Liver (tissue), 10 donors: ENCODE measurements at places on chromosomes 11 and 22. TPM values are rescaled to one million over a fixed set of nuclear protein-coding genes. Genes with fewer than 3 reads are reported as not detected.

MIAT gene
- total RNA-seq: 1.2 TPM

DNA sequence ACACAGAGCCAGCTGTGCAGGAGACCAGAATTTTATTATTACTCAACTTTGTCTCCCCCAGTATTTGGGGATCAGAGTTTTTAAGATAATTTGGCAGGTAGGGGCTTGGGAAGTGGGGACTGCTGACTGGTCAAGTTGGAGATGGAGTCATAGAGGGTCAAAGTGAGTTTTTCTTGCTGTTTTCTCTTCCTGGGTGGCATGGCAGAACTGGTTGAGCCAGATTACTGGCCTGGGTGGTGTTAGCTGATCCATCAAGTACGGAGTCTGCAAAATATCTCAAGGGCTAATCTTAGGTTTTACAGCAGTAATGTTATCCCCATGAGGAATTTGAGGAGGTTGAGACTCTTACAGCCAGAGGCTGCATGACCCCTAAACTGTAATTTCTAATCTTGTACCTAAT, 153.5 kb downstream of the OR4C45 start:
- no peak overlapping the region for H3K4me3 ChIP-seq
- no peaks in the 10 kb centered on the region for H3K27me3 ChIP-seq
- no peak for DNase-seq

BLID gene
- 0.84 TPM for total RNA-seq

DNA sequence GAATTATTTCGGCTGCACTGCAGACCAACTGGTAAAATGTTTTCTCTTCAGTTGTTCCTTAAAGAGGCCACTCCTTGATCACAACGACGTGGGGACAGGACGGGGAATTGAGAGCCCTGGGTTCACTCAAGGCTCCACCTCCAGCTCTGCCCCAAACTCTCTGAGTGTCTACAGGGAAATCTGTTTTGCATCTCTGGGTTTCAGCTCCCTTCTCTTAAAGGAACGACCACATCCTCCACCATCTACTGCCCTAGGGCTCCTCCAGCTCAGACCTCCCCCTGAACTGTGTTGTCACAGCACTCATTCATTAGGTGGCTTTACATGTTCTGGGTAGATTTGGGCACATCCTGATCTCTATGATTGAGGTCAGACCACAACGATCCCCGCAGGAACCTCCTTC, 5.1 kb upstream of the PPFIA1 start:
- no peaks in the 10 kb centered on the region for H3K27me3 ChIP-seq
- H3K27ac ChIP-seq: no peak overlapping the region
- no peak overlapping the region for H3K4me3 ChIP-seq
- H3K4me1 ChIP-seq: peaks cover 11% of the 10 kb centered on the region

GAL3ST1 gene
- total RNA-seq: 1.0 TPM

DNA sequence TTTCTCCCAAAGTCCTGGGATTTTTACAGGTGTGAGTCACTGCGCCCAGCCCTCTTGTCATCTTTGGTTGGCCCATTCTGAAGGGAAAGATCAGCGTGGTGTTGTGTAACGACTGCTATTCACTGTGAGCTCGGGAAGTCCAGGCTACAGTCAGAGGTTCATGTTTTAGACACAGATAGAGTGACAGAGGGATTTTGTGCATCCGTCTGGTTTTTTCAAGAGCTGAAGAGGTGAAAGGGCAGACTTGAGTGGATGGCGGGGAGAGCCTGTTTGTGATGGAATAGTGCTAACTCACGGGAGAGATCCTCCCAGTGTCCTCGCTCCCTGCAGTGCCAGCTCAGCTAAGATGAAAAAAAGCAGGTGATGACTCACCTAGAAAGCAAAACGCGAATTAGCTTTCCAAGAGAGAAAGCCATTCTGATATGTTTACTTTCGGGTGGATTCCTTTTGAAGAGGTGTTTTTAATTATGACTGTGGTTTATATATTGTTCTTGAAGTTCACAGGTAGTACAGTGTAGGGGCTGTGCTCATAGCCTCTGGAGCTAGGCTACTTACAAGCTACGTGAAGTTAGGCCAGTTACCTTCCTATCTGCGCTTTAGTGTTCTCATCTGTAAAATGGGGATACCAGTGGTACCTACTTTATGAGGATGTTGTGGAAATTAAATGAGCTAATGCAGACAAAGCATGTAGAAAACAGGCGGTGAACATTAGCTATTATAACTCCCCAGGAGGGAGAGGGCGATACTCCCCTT, 67.2 kb downstream of the C11orf91 start:
- H3K27ac ChIP-seq: no peak overlapping the region
- no peaks in the 10 kb centered on the region for H3K36me3 ChIP-seq
- no peak for DNase-seq
- H3K4me1 ChIP-seq: no peaks in the 10 kb centered on the region
- no peaks in the 10 kb centered on the region for H3K27me3 ChIP-seq

DNA sequence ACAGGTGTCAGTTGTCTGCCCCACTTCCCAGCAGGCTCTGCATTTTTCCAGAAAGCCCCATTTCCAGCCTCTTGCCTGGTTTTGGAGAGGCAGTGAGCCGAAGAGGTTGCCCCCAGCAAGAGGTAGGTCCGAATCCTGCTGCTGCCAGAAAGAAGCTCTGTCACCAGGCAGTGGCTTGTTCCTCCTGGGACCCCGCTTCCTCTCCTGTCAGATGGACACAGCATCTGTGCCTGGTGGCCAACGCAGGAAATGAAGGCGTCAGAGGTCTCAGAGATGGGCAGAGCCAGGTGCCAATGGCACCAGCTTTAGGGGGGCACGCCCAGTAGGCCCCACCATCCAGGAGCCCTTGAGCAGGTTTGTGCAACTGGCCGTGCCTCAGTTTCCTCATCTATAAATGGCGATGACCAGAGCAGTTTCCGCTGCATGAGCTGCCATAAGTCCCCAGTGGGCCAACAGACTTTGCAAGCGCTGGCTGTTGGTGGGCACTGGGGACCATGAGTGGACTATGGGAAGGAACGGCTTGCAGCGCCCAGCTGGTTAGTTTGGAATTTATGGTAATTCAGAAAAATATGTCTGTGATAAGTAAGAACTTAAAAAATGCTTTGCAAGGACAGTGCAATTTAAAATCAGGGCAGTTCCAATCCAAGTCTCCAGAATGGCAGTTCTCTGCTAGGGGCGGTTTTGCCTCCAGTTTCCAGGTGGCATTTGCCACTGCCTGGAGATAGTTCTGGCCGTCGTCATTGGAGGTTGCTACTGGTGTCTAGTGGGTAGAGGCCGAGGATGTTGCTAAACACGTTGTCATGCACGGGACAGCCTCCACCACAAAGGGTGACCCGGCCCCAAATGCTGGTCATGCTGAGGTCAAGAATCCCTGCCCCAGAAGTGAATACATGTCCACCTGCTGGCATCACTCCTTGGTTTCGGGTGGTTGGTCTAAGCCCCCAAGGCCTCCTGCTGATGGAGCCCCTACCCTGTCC, 2.3 kb upstream of the OSBPL5 start:
- H3K4me3 ChIP-seq: no peak overlapping the region
- no peak overlapping the region for H3K27ac ChIP-seq
- H3K4me1 ChIP-seq: no peaks in the 10 kb centered on the region
- DNase-seq: no peak
- no peaks in the 10 kb centered on the region for H3K27me3 ChIP-seq
- no peaks in the 10 kb centered on the region for H3K36me3 ChIP-seq

PIH1D2 gene
- 0.25 TPM for total RNA-seq

DNA sequence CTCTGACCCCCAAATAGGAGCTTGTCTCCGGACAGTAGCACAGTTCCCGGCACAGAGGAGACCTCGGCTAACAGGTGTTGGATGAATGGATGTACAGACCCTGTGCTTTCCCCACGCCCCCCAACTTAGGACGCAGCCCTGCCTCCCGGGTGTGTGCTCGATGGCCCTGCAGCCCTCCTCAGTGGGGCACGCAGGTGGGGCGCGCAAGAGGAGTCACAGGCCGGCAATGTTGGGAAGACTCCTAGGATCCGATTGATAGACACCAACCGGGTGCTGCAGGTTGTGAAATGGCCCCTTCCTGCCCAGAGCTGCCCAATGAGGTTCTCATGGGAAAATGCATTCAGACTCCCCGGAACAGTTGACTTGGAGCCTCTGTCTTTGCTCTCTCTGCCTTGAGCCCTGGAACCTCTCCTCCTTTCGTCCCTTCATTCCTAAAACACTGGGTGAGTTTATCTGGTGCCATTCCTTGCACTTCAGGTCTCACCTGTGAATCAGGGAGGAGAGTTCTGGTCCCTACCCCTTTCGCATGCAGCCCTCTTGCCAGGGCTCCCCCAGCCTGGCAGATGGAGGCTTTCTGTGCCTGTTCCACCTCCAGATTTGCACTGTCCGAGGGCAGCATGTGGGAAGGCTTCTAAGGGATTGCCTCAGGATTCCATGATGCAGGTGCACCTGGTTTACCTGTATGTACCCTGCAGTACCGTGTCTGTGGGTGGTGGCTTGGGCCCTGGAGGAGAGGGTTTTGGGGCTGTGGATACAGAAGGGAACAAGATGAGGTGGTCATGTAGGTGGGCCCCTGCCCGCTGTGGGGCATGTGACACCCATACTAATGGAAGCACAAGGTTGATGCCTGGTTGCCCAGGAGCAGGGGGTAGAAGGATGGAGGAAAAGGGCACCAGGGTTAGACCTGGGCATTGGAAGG, 1.2 kb downstream of the MICALL1 start:
- DNase-seq: no peak
- no peaks in the 10 kb centered on the region for H3K27me3 ChIP-seq

DGCR6 gene
- 1.0 TPM for total RNA-seq

DNA sequence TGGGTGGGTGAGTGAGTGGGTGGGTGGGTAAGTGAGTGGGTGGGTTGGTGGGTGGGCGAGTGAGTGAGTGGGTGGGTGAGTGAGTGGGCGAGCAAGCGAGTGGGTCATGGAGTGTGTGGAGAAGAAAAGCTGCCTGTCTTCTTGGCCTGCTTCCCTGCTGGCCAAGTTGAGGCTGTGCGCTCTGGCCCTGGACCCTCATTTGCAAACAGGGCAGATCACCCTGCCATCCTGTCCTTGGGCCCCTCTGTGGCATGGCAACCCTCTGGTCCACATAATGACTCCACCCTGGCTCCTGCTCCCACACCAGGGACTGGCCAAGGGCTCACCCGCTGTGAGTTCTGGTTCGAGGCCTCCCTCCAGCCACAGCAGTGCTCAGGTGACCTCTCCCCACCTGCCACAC, 35.1 kb downstream of the CAPN1 start:
- H3K27me3 ChIP-seq: no peaks in the 10 kb centered on the region
- no peak overlapping the region for H3K4me3 ChIP-seq
- H3K27ac ChIP-seq: no peak overlapping the region
- H3K36me3 ChIP-seq: no peaks in the 10 kb centered on the region
- DNase-seq: no peak

HEPHL1 gene
- total RNA-seq: not detected

DNA sequence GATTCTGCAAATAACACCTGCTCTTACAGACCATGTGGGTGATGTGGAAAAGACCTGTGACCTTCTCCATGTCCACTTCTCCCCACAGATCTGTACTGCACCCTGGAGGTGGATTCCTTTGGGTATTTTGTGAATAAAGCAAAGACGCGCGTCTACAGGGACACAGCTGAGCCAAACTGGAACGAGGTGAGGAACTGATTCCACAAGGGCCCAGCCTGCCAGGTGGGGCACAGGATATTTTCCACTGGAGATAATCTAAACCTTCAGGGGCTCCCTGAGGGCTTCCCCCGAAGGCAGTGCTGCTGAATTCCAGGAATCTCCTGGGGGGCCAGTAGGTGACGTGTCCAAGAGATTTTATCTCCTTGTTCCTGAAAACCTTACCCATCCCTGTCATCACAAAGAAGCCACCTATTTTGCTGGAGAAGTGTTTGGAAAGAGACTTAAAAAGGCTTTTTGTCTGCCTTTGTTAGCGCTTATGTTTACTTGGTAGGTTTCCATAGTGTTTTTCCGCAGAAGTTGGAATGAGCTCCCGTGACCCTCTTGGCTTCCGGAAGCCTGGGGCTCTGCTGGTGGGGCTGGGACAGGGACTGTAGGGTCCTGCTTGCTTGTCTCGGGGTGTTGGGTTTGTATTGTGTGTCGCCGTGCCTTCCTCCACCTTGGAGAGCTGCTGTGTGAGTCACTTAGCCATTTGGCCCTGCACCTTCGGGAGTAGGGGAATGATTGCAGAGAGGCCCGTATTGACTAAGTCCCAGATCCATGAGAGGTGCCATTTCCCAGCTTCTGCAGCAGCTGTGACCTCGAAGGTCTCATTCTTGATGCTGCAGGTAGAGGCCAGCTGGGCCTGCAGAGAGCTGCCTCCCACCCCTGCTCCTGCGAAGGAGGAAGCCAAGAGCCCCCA, 112.4 kb downstream of the BCR start:
- no peak overlapping the region for H3K27ac ChIP-seq
- H3K36me3 ChIP-seq: peaks cover 11% of the 10 kb centered on the region
- DNase-seq: no peak
- H3K27me3 ChIP-seq: no peaks in the 10 kb centered on the region

DNA sequence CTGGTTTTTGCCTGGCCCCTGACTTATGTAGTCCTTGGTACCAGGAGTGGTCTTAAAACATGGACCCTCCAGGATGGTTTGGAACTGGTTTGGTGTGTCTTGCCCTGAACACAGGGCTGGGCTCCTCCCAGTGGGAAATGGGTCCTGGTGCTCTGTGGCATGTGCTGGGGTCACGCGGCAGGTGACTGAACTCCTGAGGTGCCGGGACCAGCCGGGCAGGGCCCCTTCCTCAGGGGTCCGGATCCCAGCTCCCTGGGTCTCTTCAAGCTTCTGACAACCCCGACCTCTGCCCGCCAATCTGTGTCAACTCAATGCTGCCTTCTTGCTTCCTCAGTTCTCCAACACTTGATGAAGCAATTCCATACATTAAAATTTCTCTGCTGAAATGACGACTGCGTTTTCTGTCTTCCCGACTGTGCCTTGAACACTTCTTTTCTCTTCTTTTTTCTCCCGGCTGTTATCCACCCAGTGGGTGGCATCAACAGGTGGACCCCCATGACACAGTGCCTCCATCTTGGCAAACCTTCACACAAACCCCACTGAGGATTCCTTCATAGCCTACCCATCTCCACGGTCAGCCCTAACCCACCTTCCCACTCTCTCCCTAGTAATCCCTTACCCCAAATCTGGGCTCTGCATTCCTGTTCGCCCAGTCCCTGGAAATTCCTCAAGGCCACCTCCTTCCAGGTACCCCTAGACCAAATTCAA, 4.4 kb downstream of the IFT27 start:
- no peaks in the 10 kb centered on the region for H3K36me3 ChIP-seq
- peaks cover 9% of the 10 kb centered on the region for H3K4me1 ChIP-seq
- H3K4me3 ChIP-seq: no peak overlapping the region
- no peak for DNase-seq

JAML gene
- 9.6 TPM for total RNA-seq

TSPAN32 gene
- total RNA-seq: 71.4 TPM

HORMAD2 gene
- total RNA-seq: 2.8 TPM

DNA sequence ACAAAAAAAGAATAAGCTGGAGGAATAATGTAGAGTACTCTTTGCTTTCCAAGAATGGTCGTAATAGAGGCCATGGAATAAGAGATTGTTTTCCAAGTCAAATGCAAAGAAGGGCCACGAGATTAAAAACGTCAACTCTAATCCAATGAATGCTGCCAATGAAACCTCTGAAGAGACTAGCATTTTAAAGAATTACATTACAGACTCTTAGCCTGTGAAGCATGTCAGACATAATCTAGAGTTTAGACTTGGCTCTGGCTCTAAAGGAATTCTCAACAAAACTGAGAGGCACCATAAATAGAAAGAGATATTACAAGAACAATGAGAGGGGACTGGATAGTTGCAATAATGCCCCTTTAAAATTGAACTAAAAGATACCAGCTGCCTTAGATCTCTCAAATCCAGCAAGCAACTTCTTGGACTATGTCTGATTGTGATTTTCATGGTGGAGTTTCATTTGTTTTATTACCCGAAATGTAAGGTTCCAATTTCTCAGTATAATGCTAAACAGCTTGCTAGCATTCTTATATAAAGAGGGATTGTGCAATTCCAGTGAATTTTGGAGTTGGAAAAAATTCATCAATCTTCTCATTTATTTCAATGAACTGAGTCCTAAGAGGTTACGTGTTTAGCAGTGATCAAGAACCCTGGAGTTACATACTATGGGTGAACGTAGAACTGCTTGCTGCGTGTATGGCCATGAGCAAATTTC, 5.6 kb downstream of the ETS1 start:
- no peaks in the 10 kb centered on the region for H3K27me3 ChIP-seq
- no peak overlapping the region for H3K4me3 ChIP-seq
- no peak overlapping the region for H3K27ac ChIP-seq
